ENCODE measurements at places on chromosomes 4 and X.

DNA sequence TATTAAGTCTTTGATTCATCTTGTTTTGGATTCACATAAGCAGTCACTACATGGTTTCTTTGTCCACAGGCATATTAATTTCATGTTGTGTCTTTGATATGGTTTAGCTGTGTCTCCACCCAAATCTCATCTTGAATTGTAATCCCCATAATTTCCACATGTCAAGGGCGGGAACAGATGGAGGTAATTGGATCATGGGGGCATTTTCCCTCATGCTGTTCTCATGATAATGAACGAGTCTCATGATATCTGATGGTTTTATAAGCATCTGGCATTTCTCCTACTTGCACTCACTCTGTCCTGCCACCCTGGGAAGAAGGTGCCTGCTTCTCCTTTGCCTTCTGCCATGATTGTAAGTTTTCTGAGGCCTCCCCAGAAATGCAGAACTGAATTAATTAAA, 1811.2 kb upstream of the PCDH10 start:
- DNase-seq: no peak

DNA sequence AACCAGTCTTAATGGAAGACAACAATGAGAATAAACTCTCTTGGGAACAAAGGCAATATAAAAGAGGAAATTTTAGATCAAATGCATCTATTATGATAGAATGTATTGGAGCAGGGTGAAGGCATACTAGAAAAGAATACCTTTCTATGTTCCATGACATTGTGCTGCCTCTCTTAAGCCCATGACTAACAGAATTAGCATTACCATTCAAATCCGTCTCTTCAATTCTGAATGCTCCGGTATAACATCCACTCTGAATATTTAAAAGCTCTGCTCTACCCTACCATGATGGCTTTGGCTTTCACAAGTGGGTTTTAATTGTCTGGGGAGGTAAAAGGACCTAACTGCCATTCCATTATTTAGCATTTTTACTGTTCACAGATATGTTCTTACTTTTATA, 1878.4 kb downstream of the ARAP2 start:
- DNase-seq: no peak

DNA sequence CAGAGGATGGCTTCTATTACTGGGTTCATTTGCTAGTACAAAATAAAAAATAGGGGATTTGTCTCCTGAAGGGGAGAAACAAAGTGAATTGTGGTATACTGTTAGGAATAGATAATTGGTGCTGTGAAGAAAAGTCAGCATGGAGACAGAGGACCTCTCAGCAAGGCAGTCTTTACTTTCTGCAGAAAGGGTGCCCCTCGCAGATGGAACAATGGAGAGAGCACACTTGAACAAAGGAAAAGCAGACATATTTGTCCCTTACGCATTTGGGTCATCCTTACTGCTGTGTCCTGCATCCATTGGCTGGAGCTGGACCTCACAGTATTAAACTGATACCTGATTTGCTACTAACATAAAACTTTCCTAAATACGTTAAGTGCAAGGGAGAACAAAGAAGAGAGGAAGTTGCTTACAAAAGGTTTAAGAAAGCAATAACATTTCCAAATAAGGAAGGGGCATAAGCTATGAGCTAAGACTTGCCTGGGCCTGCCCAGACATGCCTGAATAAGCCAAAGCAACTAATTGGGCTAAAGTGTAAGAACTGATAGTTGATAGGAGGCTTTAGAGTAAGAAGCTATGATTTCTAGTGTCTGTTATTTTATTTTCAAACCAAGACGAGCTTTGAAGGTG, 83.8 kb downstream of the CCKAR start:
- DNase-seq: no peak

DNA sequence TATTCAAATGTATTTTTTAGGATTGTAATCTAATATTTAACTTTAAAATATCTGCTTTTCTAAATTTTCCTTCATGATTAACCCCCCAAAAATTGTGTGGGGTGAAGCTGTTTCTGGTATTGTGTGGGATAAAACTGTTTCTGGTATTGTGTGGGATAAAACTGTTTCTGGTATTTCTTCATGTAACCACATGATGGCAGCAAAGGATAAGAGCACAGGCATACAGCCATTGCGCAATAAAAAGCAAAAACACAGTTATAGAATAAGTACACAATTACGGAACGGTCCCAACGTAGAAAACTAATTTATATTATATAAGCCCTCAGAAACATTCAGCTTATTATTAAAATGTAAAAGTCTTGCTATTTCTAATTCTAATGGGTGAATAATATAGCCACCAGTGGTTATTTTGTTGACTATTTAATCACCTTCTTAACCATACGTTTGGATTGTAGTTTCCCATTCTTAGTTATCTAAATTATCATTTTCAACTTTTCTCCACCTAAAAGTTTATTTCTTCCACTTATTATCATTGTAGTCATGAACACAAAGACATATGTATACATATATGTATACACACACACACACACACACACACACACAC, 333.9 kb upstream of the FSTL5 start:
- peak; percentile 0 for DNase-seq

- no peak for DNase-seq
Measured at GRCh38 chr4:109079201-109079600, 223.3 kb downstream of the COL25A1 start.

GRCh38 chr4:38509551-38509950, 154.4 kb upstream of the KLF3 start:
- DNase-seq: no peak

DNA sequence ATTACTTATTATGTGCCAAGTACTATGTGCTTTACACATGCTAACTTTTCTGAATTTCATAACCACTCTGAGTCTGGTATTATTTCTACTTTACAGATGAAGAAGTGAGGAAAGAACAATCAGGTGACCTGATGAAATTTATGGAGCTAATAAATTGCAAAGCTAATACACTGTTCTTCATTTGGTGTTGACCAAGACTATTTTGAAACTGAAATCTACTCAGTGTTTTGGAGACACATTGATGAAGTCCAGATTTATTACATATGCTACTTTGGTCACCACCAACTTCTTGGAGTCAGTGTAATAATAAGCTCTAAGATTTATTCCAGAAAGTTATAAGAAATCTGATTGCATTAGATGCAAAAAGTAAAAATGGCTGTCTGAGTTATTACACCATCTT, 637.9 kb downstream of the FAT4 start:
- no peak for DNase-seq

DNA sequence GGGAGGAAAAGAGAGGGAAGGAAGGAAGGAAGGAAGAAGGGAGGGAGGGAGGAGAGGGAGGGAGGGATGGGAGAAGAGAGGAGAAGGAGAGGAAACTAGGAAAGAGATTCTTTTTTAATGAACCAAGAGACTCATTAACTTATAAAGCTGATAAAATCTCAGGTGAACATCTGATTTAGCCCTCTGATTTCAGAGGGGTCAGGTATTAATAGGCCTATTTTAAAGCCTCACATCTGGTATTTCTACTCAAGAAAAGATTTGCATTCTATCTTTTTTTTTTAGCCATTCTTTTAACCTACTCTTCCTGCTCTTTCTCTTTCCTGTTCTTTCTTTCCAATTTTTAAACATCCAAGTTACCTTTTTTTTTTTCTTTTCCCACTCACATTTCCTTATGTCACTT, 103.3 kb upstream of the CPEB2 start:
- no peak for DNase-seq

- no peak for DNase-seq
Measured at GRCh38 chr4:183118585-183118984, 19.5 kb downstream of the WWC2 start.

- DNase-seq: peak; percentile 15
Measured at GRCh38 chr4:113684534-113685091, 76.9 kb downstream of the CAMK2D start.

DNA sequence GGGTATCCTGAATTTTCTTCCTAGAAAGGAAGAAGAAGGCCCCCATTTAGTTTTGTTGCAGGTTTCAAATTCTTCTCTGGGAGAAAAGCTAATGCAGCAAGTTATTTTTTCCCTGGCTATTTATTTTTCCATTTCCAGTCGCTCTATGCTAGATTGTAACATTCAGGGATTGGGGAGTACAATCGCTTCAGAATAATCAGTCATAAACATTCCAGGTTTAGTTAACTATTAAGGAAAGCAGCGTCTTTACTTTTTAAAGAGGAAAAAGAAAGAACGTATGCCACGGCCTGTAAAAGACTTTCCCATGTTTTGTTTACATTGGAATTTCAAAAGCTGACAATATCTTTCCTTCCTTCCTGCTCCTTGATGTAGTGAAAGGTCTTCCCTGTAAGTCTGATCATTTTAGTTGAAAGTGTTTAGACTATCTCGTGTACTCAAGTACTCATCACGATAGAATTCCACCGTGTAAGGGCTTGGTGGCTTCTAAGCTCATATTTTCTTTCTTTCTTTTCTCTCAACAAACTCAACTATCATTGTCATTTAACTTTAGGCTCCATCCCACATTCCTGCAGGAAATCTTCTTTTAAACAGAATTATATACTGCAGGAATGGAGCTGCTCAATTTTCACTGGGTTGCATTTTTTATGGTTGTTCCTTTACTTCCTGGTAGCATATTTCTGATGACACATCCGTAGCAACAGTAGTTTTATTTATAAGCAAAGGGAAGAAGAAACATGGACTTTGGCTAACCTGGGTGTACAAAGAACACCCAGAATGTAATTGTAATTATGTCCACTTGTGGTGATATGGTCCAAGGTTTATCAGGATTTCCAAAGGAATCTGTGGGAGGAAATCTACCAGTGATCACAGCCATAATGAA, 213.1 kb upstream of the FAT1 start:
- no peak for DNase-seq

GRCh38 chr4:1748465-1748995, 27.2 kb downstream of the TACC3 start:
- peak; percentile 42 for DNase-seq

GRCh38 chr4:76072760-76073159, 1.7 kb upstream of the ART3 start:
- DNase-seq: no peak

DNA sequence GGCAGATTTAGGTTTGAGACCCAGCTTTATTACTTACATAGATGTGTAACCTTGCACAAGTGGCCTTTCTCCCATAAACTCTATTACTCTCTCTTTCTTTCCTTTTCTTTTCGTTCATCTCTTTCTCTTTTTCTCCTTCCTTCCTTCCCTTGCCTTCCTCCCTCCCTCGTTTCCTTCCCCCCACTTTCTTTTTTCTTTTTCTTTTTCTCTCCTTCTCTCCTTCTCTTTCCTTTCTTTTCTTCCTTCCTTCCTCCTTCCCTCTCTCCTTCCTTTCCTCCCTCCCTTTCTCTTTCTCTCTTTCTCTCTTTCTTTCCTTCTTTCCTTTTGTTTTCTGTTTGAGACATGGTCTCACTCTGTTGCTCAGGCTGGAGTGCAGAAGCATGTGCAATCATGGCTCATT, 526.4 kb upstream of the CXorf51A start:
- no peak for DNase-seq

DNA sequence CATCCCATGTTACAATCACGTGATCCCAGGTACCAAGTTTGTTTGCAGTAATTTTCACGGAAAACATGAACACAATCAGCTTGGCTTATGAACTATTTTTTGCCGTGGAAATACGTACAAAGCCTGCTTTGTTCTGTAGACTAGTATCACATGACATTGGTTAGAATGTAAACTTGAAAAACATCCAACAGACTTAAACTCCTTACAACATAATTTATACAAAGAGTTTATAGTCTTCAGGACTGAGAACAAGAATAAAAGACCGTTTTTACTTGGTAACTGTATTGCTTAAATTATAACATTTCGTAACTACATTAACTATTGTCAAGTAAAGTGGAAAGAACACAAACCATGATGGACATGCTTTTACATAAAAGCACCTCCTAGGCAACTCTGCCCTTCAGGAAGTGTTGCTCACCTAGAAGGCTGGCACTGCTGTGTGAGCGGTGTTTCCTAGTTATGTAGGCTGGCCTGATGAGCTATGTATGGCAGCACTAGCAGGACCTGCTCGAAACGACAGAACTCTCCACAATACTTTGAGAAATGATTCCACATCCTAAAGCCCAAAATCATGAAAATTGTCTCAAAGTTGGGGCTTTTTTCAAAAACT, 41.8 kb upstream of the WDR1 start:
- DNase-seq: no peak

DNA sequence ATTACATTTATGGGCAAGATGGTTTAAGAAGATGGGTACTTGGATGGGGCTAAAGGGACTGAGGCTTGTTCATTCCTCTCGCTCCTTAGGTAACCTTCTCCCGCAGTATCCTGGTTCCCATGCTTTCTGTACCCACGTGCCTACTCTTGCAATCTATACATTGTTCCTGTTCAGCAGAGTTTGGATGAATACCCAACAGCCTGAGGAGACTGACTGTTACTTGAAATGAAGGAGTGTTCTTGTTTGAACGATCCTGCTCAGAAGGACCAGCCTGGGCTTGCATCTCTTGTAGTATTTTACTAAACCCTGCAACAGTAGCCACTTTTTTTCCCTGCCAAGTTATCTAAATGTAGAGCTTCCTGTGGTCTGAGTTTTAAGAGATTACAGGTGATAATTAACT, 33.7 kb upstream of the ADH6 start:
- no peak for DNase-seq

GRCh38 chrX:45815441-45815840, 614.8 kb upstream of the DIPK2B start:
- no peak for DNase-seq

DNA sequence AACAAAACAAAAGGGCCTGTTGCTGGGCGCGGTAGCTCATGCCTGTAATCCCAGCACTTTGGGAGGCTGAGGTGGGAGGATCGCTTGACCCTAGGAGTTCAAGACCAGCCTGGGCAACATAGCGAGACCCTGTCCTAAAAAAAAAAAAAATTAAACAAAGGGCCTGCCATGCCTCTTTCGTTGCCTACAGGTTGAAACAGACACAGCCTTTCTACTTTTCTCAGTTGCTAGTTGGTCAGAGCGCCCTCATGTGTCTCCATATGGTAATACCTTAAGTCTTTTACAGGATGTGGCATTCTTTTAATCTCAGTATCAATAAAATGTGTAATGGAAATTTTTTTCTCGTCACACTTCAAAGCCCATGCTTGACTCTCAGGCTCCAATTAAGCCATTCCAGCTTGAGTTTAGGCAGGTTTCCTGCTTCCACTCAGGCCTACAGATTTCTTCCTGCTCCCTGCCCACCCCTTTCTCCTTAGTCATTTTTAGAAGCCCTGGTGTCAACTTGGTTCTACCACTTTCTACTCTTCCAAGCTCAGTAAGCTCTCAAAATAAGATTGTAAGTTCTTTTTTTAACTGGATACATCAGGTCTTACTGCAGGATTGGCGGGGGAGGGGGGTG, 4.6 kb upstream of the SOWAHD start:
- peak; percentile 31 for DNase-seq

DNA sequence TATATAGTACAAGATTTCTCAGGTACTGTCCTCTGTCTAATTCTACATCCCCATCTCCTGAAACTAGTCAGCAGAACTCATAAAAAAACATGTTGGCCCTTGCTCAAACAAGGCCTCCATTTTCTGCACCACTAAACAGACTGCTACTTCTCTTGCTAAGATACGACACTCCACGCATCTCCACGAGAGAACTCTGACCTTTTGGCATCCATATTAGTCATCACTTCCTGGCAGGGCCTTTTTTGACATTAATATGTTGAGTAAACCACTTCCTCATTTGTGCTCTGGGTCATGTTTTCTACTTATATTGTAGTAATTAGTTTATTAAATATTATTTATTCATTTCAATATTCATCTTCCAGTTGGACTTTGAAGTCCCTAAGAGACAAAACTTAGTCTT, 65.6 kb downstream of the DCAF8L1 start:
- DNase-seq: no peak

GRCh38 chr4:182806259-182807252, 110.6 kb downstream of the DCTD start:
- peak; percentile 37 for DNase-seq

All from SHP77 (cell line).